Keratinocyte (primary cell): ENCODE measurements at places on chromosomes 4 and X.

GRCh38 chr4:118798658-118799057 lies 37.3 kb downstream of the SEC24D start:
- no peak for DNase-seq

DNA sequence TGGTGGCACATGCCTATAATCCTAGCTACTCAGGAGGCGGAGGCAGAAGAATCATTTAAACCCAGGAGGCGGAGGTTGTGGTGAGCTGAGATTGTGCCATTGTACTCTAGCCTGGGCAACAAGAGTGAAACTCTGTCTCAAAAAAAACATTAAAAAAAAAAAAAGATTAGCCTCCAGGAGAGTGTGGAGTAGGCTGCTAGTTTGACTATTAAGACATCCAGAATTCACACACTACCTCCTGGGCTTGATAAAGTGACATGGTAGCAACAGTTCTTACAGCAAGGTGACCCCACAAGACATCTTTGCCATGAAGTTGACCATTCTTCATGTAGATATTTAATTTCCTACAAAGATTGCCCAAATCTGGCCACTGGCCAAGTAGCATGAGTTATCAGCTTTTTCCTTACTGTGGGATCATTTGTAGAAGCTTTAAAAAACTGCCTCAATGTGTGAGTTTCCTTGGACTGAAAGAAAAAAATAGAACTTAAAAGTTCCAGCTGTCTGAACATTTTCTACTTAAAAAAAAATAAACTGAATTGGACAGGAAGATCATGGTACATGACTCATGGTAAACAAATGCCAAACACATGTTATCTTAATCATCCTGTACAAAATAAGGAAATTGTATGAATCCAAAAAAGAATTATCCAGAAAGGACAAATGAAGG lies 35.3 kb upstream of the SPRY1 start:
- no peak for DNase-seq

DNA sequence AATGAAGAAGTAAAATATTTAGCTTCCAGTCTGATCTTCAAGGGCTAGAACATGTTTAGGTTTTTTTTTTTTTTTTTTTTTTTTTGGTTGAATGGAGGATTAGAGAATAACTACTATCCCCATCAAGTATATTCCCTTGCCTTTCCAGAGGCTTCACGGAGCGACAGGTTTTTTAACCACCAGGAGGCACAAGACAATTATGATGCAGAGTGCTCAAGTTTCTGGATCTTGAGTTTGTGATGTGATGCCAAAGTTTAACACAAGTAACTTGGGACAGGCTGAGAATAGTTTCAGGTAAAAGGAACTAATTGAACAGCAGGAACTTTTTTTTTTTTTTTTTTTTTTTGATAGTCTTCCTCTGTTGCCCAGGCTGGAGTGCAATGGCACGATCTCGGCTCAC lies 30.3 kb downstream of the CCNI start:
- no peak for DNase-seq

DNA sequence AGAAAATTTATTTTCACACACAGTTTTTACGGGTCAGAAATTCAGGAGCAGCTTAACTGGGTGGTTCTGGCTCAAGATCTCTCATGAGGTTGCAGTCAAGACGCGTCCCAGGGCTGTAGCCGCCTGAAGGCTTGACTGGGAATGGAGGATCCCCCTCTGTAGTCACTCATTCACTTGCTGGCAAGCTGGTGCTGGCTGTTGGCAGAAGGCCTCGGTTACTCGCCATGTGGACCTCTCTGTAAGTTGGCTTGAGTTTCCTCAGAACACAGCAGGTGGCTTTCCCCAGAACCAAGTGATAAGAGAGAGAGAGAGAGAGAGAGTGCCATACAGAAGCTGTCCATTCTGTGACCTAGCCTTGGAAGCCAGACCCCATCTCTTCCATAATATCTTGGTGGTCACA lies 132.8 kb downstream of the DCLK2 start:
- DNase-seq = no peak

DNA sequence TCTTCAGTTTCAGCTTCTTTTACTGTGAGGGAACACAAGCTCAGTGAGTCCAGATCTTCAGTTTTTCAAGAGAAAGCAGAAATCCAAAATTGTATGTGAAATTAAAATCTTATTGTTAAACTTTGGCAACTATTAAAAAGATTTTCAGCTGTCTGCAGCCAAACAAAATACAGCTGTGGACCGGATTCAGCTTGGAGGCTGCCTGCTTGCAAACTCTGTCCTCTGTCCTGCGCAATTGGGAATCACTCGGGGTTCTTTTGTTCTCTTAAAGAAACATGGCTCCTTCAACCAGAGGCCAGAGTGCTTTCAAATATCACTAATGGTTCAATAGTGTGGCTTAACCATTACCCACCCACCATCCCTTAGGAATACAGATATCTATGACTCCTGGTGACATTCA lies 201.2 kb downstream of the CHIC2 start:
- no peak for DNase-seq

DNA sequence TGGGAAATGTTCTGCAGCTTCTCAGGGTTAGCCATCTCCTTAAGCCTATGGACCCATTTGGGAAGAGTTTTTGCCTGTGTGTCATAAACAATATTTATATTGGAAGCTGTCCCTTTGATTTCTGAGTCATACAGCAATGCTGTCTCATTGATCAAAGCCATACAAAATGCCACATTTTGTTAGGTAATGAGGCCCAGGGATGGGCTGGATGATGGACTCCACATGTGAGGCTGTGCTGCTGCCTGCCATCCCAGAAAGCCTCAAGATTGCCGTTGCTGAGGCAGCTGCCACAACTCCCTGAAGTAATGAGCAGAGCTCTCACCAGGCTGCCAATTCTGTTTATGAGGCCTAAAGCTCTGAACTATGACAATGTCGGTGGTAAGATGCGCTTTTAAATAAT lies 12.2 kb upstream of the GJB1 start:
- no peak for DNase-seq

GRCh38 chr4:53617101-53617680 lies 25.9 kb upstream of the LNX1 start:
- DNase-seq = no peak

DNA sequence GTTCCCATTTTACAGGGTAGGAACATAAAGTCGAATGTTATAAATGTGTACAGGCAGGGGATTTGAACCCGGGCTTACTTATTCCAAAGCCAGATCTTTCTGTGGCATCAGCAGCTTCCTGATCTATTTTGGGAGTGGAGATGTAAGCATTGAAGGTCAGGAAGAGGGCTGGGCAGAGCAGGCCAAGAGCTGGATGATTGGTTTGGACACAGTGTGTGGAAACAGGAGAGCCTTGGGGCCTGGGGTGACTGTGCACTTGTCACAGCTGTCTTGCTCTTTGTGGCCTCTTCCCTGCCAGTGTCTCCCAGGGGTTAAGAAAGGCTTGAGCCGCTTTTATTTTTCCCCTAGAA lies 127.9 kb upstream of the ENPP6 start:
- no peak for DNase-seq

DNA sequence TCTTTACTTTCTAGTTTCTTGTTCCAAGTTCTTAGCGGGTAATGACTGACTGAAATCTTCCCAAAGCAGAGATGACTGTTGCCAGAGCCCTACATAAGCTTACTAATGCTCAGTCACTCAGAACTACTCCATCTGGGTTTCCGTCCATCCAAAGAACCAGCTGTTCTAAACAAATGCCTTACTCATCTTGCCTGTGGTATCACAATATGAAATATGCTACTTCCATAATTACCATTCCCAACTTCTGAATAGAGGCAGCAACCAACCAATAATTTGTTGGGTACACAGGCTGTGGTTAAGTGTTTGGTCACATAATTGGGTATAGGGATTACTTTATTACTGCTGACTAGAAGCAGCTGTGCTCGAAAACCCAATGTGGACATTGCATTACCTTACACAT lies 930.2 kb upstream of the DIAPH2 start:
- DNase-seq = no peak

DNA sequence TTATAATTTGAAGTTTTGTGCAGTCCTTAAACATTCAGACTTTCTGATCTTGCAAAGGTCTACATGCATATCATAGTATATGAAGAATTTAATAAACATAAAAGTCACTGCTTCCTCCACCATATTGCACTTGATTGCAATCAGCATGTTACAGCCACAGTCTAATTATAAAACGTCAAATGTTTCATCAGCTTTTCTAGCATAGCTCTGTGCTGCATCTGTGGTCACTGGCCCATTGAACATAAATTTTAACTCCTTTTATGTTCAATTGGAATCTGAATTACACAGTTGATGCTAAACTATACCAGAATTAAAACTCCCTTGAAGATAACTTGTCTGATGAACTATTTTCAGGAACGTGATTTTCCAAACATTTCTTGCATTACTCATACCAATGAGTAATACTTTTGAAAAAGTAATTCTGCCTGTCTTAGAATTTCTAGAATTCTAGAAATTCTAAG lies 329.1 kb downstream of the GALNTL6 start:
- no peak for DNase-seq

DNA sequence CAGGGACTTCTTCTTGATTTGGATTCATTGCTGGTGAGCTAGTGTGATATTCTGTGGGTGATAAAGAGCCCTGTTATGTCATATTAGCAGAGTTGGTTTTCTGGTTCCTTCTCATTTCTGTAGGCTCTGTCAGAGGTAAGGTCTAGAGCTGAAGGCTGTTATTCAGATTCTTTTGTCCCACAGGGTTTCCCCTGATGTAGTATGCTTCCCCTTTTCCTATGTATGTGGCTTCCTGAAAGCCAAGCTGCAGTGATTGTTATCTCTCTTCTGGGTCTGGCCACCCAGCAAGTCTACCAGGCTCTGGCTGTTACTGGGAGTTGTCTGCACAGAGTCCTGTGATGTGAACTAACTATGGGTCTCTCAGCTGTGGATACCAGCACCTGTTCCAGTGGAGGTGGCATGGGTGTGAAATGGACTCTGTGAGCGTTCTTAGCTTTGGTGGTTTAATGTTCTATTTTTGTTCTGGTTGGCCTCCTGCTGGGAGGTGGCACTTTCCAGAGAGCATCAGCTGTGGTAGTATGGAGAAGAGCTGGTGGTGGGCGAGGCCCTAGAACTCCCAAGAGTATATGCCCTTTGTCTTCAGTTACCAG lies 373.7 kb downstream of the AR start:
- DNase-seq = no peak

DNA sequence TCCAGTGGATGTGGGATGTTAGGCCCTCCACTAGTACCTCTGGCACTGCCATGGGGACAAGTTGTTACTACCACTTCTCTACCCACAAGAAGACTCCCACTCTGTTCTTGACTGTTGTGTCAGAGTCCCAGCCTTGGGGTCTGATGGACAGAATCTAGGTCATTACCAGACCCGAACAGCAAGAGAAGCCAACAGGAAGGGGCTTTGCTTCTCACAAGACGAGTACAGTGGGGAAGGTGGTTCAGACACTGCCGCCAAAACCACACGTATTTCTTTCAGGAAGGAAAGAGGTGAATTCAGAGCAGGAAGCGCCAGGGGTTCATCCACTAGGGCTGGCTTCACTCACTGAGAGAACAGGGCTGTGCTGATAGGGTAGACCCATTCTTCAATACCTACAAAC lies 161.3 kb upstream of the KIT start:
- no peak for DNase-seq

DNA sequence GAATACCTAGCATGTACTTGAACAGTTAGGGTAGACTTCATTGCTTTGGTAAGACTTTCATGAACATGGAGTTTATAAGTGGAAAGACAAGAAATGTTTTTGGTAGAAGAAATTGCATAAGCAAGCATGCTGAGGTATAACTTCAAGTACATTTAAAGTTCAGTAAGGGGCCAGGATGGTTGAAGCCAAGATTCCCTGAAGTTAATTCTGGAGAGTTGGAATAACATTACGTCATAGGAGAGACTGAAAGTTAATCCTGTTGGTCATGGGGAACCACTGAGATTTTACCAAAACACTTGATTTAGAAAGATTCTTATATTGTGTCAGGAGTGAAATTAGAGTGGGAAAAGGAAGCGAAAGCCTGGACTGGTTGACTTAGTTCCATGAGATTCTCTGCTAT lies 767.5 kb upstream of the MAGEB2 start:
- no peak for DNase-seq

GRCh38 chr4:153535772-153536513 lies 69.8 kb downstream of the TMEM131L start:
- DNase-seq = no peak

- DNase-seq = no peak
Measured at GRCh38 chr4:56326363-56326762, 60.9 kb downstream of the AASDH start.

- DNase-seq = no peak
Measured at GRCh38 chr4:6733358-6734164, 17.6 kb downstream of the BLOC1S4 start.

GRCh38 chr4:101018836-101019235 lies 328.5 kb downstream of the PPP3CA start:
- no peak for DNase-seq

DNA sequence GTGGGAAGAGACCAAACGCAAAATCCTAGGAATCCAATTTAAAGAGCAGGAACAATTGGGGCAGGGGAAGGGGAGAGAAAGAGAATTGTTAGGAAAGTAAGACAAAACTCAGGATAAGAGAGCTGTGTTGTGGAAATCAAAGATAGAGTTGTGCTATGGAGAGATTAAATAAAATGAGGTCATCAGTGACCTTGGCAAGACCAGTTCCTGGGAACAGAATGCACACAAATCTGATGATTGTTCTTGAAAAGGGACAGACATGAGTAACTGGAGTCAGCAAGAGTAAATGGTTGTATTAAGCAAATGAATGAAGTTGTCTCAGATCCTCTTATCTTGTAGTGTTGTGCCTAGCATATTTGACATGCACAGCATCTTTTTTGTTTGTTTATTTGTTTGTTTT lies 267.4 kb downstream of the IL1RAPL1 start:
- DNase-seq = no peak

GRCh38 chr4:158129694-158130093 lies 43.1 kb downstream of the GASK1B start:
- DNase-seq = peak; percentile 13

DNA sequence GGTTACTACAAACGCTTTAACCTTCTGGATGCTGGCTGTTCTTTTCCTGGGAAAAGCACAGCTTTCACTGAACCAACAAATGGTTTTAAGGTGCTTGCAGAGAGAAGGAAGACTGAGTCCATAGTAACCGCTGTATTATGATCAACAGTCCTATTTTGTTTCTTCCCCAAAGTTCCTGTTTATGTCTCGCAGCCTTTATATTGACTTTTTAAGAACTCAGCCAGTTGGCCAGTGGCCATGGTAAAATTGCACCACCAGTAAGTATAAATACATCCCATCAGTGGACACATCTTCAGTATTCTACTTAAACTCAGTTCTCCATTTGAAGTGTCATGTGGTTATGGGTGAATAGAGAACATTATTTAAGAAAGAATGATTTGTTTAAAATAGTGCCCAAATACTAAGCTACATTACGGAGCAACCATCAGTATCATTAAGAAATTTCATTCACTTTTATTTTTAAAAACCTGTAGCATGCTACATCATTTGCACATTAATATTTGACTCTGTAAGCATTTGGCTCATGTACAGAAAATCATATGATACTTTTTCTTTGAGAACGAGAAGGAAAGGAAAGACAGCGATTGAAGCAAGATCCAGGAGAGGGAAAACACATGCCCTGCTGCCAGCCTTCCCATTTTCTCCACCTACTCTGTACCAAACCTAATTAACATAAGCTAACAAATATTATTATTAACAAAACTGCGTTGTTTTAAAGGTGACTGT lies 287.0 kb downstream of the ARHGAP24 start:
- DNase-seq = no peak

- DNase-seq = no peak
Measured at GRCh38 chr4:170047771-170048354, 21.7 kb upstream of the MFAP3L start.
